ENCODE measurements at places on chromosomes 13 and 19. TPM values are rescaled to one million over a fixed set of nuclear protein-coding genes. Genes with fewer than 3 reads are reported as not detected.

DNA sequence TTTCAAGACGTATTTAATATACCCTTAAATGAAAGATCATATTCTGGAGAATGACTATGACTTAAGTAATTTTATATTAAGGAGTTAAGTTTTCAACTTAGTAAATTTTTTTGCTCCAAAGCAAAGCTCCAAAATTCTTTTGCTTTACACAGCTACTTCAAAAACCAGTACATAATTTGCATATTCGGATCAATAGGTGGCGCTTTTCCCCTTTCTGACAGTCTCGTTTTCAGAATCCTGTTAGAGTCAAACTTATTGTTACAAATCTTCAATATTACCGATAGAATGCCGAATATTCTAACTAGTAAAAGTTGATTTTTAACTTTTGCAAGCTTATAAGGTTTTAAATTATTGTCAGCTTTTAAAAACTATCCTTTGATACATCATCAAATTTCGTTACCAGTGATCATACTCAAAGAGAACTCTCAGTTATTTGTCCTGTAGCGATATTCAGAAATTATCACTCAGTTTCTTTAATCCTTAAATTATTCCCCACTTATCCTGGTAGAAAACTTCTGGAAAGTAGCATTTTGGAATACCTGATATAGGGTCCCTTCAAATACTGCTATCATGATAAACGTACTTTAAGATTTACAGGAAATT is 852.7 kb upstream of the KLHL1 start:
- H3K27ac ChIP-seq = no peak overlapping the region
- no peaks in the 10 kb centered on the region for H3K4me1 ChIP-seq
- no peaks in the 10 kb centered on the region for H3K27me3 ChIP-seq
- no peaks in the 10 kb centered on the region for H3K36me3 ChIP-seq
- DNase-seq = no peak
- H3K4me3 ChIP-seq = no peak overlapping the region

- H3K4me1 ChIP-seq = no peaks in the 10 kb centered on the region
- H3K4me3 ChIP-seq = no peak overlapping the region
- no peaks in the 10 kb centered on the region for H3K27me3 ChIP-seq
Measured at GRCh38 chr19:11138601-11139300, 16.8 kb downstream of the SPC24 start.

GRCh38 chr13:95247171-95247570 is 54.1 kb downstream of the ABCC4 start:
- H3K4me3 ChIP-seq = no peak overlapping the region
- H3K36me3 ChIP-seq = no peaks in the 10 kb centered on the region
- H3K27me3 ChIP-seq = no peaks in the 10 kb centered on the region
- no peak overlapping the region for H3K27ac ChIP-seq

DNA sequence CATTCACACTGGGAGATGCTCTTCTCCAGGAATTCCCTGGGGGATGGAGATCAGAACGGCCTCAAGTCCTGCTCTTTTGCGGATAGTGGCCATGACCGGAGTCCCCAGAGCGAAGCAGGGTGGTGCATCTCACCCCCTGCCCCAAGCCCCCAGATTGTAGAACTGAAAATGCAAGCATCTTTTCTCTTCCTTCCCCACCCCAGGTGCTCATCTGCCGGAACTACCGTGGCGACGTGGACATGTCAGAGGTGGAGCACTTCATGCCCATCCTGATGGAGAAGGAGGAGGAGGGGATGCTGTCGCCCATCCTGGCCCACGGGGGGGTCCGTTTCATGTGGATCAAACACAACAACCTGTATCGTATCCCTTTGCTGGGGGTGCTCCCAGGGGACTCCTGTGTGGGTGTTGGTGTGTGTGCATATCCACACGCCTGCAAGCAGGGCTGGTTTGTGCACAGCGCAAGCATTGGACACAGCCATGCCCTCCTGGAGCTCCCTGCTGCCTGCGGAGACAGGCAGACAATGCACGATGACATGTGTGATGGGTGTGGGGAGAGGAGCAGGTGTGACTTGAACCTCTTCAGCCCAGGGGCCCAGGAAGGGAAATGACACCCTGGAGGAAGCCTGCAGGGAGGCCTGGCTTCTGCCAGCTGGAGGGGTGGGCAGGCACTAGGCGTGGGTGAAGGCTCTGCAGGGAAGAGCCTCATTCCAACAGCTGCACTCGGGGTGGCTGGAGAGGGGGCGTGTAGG is 5.7 kb downstream of the AP1M1 start:
- peaks cover 4% of the 10 kb centered on the region for H3K36me3 ChIP-seq
- DNase-seq = peak; percentile 61
- no peaks in the 10 kb centered on the region for H3K4me1 ChIP-seq
- no peak overlapping the region for H3K27ac ChIP-seq

DNA sequence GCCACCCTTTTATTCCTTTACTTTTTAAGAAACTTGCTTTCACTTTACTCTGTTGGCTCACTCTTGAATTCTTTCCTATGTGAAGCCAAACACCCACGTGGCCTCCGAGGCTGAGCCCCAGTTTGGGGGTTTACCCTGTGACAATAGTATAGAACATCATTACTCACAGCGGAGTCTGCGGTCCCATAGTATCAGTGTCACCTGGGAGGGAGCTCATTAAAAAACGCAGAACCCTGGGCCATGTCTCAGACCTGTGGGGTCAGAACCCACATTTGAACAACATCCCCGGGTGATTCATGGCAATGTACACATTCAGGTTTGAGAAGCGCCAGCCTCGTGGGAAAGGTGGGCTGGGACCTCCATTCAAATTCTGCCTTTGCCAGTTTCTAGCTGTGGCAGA is 36.0 kb upstream of the UBL3 start:
- no peak overlapping the region for H3K27ac ChIP-seq
- DNase-seq = no peak
- no peaks in the 10 kb centered on the region for H3K36me3 ChIP-seq
- H3K4me1 ChIP-seq = no peaks in the 10 kb centered on the region

DNA sequence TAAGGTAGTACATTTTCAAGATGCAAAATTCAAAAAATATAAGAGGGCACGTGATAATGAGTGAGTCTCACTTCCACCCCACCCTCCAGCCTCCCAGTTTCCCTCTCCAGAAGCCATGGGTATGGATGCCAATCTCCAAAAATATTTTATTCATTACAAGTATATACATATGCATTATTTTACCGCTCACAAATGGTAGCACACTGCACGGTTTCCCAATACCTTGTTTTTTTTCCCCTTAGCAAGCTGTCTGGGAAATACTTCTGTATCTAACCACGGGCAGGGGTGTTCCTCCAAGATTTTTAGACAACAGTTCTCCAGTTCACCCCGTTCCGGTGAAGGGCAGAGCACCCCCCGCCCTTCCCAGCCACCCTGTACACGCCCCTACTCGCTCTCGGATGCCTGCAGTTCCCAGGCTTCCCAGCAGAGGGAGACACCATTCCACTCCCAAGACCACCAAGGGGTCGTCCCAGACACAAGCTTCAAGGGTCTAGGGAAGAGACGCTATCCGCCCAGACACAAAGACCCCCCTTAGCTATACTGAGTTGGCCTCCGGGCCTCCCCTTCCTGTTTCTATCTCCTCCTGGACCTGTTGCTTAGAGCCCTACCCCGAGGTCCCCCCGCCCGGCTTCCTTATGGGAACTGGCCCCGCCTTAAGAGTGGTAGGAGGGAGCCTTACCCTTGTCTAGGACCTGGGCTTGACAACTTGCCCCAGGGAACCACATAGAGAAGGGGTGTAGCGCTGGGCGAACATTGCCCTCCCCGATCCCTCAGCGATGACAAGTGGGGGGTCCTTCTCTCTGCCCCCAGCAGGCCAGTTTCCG is 1.1 kb upstream of the FXYD3 start:
- H3K4me1 ChIP-seq = no peaks in the 10 kb centered on the region
- H3K36me3 ChIP-seq = no peaks in the 10 kb centered on the region
- no peak overlapping the region for H3K27ac ChIP-seq
- no peaks in the 10 kb centered on the region for H3K27me3 ChIP-seq
- peak; percentile 67 for DNase-seq

- no peaks in the 10 kb centered on the region for H3K27me3 ChIP-seq
- H3K4me1 ChIP-seq = no peaks in the 10 kb centered on the region
- H3K36me3 ChIP-seq = no peaks in the 10 kb centered on the region
- H3K4me3 ChIP-seq = no peak overlapping the region
- no peak for DNase-seq
- H3K27ac ChIP-seq = no peak overlapping the region
Measured at GRCh38 chr19:51916167-51916566, 11.1 kb upstream of the ZNF613 start.

GRCh38 chr13:49760558-49760957 is 31.9 kb downstream of the KPNA3 start:
- no peaks in the 10 kb centered on the region for H3K36me3 ChIP-seq
- DNase-seq = no peak
- no peak overlapping the region for H3K4me3 ChIP-seq
- H3K4me1 ChIP-seq = peaks cover 2% of the 10 kb centered on the region
- H3K27me3 ChIP-seq = no peaks in the 10 kb centered on the region
- no peak overlapping the region for H3K27ac ChIP-seq

- no peak overlapping the region for H3K27ac ChIP-seq
- H3K36me3 ChIP-seq = no peaks in the 10 kb centered on the region
- H3K4me1 ChIP-seq = no peaks in the 10 kb centered on the region
- H3K4me3 ChIP-seq = peak overlapping the region; percentile 71
Measured at GRCh38 chr19:2149980-2150793, 1.2 kb downstream of the AP3D1 start.

GRCh38 chr13:101945435-101945834 is 456.4 kb downstream of the FGF14 start:
- H3K27ac ChIP-seq = no peak overlapping the region
- no peaks in the 10 kb centered on the region for H3K27me3 ChIP-seq
- peaks cover 1% of the 10 kb centered on the region for H3K4me1 ChIP-seq
- no peak overlapping the region for H3K4me3 ChIP-seq
- no peak for DNase-seq

DNA sequence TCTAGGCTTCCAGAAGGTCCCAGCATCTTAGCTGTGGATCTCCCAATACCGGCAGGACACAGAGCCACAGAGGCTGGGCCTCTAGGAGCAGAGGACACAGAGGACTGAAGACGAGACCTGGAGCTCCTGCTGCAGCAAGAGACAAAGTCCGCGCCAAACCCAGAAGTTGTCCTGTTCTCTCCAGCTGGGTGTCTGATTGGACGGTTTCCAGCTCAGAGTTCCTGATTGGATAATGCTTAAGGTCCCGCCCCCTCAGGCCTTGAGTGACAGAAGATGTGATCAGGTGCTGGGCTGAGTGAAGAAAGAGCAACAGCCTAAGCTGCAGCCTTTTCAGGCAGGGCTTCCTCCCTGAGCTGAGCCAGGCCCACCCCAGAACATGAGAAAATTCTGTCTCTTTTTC is 59.9 kb upstream of the ZNF85 start:
- no peaks in the 10 kb centered on the region for H3K27me3 ChIP-seq
- no peak overlapping the region for H3K4me3 ChIP-seq
- no peak overlapping the region for H3K27ac ChIP-seq

- no peaks in the 10 kb centered on the region for H3K36me3 ChIP-seq
- no peaks in the 10 kb centered on the region for H3K27me3 ChIP-seq
- no peak overlapping the region for H3K27ac ChIP-seq
- H3K4me3 ChIP-seq = peak overlapping the region; percentile 65
- DNase-seq = peak; percentile 80
Measured at GRCh38 chr13:72726726-72727416, 558 bp downstream of the MZT1 start.

GRCh38 chr19:55080121-55080967 is 4.7 kb downstream of the EPS8L1 start:
- no peaks in the 10 kb centered on the region for H3K4me1 ChIP-seq
- H3K27ac ChIP-seq = no peak overlapping the region
- H3K36me3 ChIP-seq = no peaks in the 10 kb centered on the region
- H3K27me3 ChIP-seq = no peaks in the 10 kb centered on the region

DNA sequence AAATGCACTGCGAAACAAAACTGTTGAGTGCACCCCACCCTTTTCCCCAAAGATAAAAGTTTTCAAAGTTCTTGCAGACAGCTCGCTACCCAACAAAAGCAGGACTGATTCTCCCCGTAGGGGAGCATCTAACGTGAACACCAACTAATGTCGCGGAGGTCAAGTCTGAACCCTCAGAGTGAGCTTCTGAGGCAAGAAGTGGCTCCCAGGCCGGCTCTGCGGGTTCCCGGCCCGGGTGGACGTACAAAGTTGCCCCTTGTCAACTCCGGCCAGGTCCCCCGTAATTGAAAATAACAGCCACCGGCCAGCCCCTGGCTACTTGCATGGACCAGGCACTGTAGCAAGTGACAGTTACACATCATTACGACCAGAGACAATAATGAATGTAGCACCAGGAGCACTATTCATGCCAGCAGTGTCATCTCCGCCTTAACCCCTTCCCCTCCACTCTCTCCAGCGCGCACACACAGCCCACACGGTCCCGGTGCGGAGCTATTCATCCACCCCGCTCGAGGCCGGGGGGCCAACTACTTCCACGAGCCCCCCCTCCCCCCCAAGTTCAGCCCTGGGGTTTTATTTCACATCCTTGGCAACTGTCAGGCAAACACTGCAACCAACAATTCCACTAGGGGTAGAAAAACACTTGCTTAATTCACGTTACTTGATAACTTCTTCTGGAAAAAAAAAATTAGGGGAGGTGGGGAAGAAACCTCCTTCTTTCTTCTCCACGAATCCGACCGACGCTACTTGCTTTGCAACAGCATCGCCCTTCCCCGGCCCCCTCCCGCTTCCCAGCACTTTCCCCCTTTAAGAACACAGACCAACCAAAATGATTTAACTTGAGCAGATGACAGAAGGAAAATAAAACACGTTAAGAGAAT is 1.2 kb downstream of the KLF12 start:
- H3K36me3 ChIP-seq = no peaks in the 10 kb centered on the region
- peaks cover 2% of the 10 kb centered on the region for H3K4me1 ChIP-seq
- DNase-seq = peak; percentile 58
- peak overlapping the region; percentile 77 for H3K27ac ChIP-seq
- H3K4me3 ChIP-seq = peak overlapping the region; percentile 88
- H3K27me3 ChIP-seq = no peaks in the 10 kb centered on the region

GRCh38 chr13:41995946-41996345 is 35.0 kb upstream of the VWA8 start:
- H3K36me3 ChIP-seq = no peaks in the 10 kb centered on the region
- H3K27me3 ChIP-seq = no peaks in the 10 kb centered on the region
- H3K4me1 ChIP-seq = no peaks in the 10 kb centered on the region
- no peak overlapping the region for H3K27ac ChIP-seq

GRCh38 chr19:41998246-41999020 is 4.4 kb upstream of the ATP1A3 start:
- no peaks in the 10 kb centered on the region for H3K4me1 ChIP-seq
- H3K27ac ChIP-seq = no peak overlapping the region
- no peak for DNase-seq
- H3K27me3 ChIP-seq = no peaks in the 10 kb centered on the region

- H3K36me3 ChIP-seq = no peaks in the 10 kb centered on the region
- no peak overlapping the region for H3K27ac ChIP-seq
- H3K4me1 ChIP-seq = no peaks in the 10 kb centered on the region
Measured at GRCh38 chr13:38399535-38399934, 49.9 kb downstream of the UFM1 start.

GRCh38 chr19:18284712-18285360 is 3.4 kb upstream of the JUND start:
- no peak for DNase-seq
- no peak overlapping the region for H3K4me3 ChIP-seq
- H3K27me3 ChIP-seq = no peaks in the 10 kb centered on the region
- H3K36me3 ChIP-seq = no peaks in the 10 kb centered on the region
- H3K4me1 ChIP-seq = no peaks in the 10 kb centered on the region
- peak overlapping the region; percentile 29 for H3K27ac ChIP-seq

NLRP7 gene
- total RNA-seq = not detected

DOCK9 gene
- total RNA-seq = 70.7 TPM

UQCR11 gene
- 153 TPM for total RNA-seq

CEACAM16 gene
- 0.36 TPM for total RNA-seq

MICOS13 gene
- total RNA-seq = 35.4 TPM

CGB5 gene
- total RNA-seq = not detected

LILRB5 gene
- 15.0 TPM for total RNA-seq

GNG8 gene
- total RNA-seq = 4.5 TPM

DMKN gene
- 25.9 TPM for total RNA-seq

PSG1 gene
- not detected for total RNA-seq

ZNF726 gene
- total RNA-seq = 1.7 TPM

PNKP gene
- total RNA-seq = 65.2 TPM

MPHOSPH8 gene
- 46.5 TPM for total RNA-seq

RASIP1 gene
- 15.4 TPM for total RNA-seq

CDC42EP5 gene
- total RNA-seq = 45.0 TPM
